ENCODE measurements at places on chromosomes 6 and 20.

- no peak for DNase-seq
Observed at GRCh38 chr6:49979584-49979983, 10.2 kb upstream of the DEFB113 start.

GRCh38 chr6:57183336-57183735, 11.2 kb downstream of the BAG2 start:
- DNase-seq = no peak

DNA sequence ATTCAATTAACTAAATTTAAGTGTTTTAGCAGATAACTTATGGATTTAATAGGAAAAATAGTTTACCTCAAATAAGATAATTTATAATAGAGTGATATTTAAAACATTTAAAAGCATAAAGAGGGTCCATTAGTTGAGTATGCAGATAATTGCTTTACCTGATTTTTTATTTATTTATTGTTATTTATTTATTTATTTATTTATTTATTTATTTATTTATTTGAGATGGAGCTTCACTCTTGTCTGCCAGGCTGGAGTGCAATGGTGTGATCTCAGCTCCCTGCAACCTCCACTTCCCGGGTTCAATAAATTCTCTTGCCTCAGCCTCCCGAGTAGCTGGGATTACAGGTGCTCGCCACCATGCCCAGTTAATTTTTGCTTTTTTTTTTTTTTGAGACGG, 982.9 kb downstream of the TFAP2A start:
- no peak for DNase-seq

DNA sequence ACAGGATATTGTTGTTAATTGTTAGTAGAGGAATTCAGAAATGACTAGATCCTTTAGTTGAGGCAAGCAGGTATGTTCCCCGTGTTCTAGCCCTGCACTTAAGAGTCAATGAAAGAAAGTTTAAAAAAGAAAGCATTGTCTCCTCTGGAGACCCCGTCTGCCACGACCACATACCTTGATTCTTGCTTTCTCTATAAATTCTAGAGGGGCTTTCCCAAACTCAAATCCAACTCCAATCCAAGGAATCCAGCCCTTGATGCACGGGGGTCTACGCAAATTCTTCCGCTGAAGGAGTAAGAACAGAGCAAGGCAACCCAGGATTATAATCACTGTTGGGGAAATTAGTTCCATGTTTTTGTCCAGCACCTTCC, 401 bp downstream of the CYP39A1 start:
- no peak for DNase-seq

DNA sequence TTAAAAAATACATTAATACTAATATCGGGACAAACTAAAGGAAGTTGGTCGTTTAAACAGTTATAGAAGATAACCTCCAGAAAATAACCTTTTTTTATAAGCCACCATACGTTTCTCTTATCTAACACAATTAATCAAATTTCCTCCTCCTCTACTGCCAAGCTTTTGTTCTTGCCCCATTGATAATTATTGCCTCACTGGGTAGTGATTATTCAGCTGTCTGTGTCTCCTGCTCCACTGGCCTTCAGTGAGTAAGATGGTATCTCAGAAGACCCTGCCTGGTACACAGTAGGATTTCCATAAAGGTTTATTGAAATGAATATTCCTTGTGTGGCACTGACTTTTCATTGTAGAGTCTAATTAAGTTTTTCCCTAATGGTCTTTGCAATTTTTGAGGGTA, 165.5 kb upstream of the SCGN start:
- peak; percentile 38 for DNase-seq

DNA sequence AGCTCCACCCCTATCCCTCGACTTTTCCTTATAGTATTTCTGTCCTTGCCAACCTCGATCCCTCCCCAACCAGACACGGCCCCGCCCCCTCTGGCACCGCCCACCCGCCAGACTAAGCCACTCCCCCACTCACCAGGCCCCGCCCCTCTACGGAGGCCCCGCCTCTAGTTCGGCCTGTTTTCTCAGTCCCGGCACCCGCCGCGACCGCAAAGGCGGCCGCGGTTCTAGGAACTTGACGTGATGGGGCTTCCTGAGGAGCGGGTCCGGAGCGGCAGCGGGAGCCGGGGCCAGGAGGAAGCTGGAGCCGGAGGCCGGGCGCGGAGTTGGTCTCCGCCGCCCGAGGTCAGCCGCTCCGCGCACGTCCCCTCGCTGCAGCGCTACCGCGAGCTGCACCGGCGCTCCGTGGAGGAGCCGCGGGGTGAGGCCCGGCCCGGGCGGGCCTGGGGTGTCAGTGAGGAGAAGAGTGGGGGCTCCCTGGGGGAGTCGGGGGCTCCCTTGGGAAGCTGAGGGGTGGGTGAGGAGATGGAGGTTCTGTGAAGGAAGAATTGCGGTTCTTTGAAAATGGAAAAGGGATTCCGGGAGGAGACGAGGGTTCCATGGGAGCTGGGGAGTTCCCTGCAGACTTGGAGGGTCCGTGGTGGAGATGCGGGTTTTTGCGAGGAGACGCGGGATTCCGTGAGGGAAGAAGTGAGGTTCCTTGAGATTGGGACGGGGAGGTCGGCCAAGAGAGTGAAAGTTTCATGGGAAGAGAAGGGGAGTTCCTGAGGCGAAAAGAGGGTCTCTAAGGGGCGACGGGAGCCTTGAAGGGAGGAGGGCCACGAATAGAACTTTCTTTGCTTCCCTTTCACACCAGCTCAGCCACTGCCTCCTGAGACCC, at the start of gene ACSS2:
Gene ACSS2 (plus strand): TSS at position 207 of the 877 bp plus-strand sequence. CDS start 34 bp downstream, at position 241.
- no peak for DNase-seq

DNA sequence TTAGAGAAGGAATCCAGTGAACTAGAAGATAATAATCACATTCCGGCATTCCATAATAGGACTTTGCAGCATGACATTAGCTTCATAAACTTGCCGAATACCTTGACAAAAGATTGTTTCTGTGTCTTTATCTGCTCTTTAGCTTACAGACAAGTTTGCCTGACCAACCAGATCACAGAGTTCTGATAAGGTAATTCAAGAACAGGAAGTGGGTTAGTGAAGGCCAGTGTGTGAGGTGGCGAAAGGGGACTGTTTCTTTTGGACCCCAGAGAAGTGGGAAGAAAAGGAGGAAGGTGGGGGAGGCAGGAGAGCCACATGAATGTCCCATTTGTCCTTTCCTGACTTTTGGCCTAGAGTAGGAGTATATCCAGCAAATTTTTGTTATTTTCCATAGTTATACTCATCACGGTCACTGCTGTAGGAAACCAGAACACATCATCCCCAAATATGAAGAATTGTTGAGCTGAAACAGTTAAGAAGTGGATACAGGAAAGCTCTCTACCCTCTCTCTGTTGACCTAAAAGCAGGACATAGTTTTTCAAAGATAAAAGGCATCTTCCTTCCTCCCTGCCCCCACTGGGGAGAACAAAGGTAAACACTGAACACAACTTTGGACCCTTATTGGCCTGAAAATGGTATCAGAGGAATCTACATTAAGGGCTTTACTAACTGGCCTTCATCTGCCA, 72.4 kb upstream of the TNFAIP3 start:
- no peak for DNase-seq

Data from NCI-H1105 (cell line).